ENCODE measurements at places on chromosomes 13 and 19.

GRCh38 chr19:23071147-23071511 lies 45.7 kb upstream of the ZNF730 start:
- DNase-seq: peak; percentile 22

GRCh38 chr13:96781141-96781540 lies 213.1 kb downstream of the OXGR1 start:
- peak; percentile 26 for DNase-seq

DNA sequence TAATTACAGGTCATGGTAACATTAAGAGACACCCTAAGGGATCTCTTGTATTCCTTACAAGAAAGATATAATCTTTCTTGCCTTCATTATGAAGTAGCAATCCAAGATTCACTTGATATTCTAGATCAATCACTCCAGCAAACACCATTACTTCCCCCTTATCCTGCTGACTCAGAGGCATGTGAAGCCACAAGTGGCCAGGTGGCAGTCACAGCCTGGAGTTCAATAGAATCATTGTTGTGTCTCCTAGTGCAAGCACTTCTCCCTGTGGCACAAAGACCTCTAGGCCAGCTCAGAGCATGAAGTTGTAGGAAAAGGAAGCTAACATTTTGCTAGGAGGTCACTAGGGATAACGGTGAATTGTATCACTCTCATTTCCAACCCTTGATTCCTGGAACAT lies 864.3 kb upstream of the ATXN8OS start:
- DNase-seq: no peak

GRCh38 chr19:45630463-45630862 lies 8.7 kb downstream of the EML2 start:
- DNase-seq: no peak

DNA sequence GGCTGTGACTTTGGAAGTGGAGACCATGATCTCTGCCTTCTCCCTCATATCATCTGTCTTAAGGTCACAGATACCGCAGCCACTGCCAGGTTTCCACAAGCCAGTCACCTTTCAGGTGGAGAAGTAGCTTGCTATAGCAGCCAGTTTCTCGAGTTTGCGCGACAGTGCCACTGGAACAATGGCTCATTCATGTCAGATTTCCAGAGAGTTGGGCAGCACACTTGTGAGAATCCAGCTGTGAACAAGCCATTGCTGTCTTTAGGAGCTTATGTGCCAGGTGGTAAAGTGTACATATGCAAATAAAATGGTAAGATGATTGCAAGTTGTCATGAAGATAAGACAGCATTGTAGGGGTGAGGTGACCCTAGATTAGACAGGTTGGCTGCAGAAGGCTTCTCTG lies 22.3 kb downstream of the GARRE1 start:
- DNase-seq: peak; percentile 39

DNA sequence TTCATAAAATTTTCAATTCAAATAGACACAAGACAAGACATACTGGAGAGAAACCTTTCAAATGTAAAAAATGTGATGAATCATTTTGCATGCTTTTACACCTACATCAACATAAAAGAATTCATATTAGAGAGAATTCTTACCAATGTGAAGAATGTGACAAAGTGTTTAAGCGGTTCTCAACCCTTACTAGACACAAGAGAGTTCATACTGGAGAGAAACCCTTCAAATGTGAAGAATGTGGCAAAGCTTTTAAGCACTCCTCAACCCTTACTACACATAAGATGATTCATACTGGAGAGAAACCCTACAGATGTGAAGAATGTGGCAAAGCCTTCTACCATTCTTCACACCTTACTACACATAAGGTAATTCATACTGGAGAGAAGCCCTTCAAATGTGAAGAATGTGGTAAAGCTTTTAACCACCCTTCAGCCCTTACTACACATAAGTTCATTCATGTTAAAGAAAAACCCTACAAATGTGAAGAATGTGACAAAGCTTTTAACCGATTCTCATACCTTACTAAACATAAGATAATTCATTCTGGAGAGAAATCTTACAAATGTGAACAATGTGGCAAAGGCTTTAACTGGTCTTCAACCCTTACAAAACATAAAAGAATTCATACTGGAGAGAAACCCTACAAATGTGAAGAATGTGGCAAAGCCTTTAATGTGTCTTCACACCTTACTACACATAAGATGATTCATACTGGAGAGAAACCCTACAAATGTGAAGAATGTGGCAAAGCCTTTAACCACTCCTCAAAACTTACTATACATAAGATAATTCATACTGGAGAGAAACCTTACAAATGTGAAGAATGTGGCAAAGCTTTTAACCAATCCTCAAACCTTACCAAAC lies 24.6 kb upstream of the ZNF431 start:
- DNase-seq: no peak

DNA sequence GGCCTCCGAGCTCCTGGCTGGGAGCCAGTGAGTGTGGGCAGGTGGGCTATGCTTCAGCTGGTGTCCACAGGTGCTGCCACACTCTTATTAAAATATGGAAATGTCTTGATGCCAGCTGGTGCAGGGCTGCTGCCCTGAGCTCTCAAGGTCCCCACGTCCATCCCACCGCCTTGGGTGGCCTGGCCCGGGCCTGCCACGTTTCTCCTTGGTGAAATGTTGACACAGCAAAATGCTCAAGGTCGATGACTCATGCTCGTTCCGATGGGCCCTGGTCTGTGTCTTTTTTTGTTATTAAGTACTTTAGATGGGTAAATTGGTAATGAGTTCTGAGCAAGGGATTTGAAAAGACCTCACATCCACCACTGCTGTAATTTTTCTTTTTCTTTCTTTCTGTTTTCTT lies 524.7 kb downstream of the MYO16 start:
- DNase-seq: peak; percentile 44

- DNase-seq: peak; percentile 67
Measured at GRCh38 chr13:43905435-43906031, 25.8 kb downstream of the LACC1 start.

Data from testis (tissue), 5 donors.